ENCODE measurements at places on chromosomes 5 and 9.

DNA sequence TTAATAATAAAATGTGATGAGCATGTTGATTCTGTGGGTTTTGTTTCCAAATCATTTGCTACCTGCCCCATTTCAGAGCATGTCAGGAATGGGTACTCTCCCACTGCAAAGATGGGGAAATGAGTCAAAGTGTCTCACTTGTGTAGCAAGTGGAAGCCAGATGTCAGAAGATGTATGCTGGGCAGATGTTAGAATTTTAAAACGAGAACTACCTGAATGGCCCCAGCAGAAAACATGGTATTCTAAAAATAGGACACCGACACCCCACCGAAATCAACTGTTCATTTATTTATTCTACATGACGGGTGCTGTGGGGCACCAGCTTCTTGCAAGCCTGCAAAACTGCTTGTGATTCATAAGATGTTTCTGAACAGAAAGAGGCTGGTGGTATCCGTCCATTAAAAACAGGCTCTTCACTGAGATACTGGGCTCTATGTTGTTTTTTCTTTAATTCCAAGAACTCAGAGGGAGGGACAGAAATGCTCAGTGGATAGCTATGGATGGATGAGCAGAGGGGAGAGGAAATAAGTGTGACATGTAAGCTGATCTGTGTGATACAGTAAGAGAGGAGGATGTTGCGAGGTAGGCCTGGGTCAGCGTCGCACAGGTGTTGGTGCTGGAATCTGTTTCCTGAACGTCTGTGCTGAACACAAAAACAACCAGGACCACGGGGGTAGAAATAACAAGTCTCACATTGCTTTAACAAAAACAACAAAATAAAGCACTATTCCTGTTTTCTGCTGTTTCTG, 157.2 kb downstream of the EFNA5 start:
- no peak for DNase-seq

GRCh38 chr5:1540831-1541701, 17.3 kb upstream of the LPCAT1 start:
- DNase-seq: no peak

DNA sequence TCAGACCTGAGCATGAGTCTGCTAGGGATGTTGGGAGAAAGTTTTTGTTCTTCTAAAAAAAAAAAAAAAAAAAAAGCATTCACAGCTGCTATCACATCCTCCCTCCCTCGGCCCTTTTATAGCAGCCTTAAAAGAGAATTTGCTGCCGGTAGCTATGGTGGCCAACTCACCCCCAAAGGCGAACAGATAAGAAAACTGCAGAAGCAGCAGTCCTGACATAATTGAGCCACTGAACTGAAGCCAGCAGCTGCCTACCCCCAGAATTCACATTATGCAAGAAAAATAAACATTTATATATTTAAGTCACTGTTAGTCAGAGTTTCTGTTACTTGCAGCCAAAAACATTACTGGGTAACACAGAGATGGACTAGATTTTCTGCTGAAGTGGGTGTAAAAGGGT, 124.3 kb upstream of the SMARCA2 start:
- no peak for DNase-seq

GRCh38 chr5:131396015-131396414, 132.2 kb downstream of the CDC42SE2 start:
- no peak for DNase-seq

DNA sequence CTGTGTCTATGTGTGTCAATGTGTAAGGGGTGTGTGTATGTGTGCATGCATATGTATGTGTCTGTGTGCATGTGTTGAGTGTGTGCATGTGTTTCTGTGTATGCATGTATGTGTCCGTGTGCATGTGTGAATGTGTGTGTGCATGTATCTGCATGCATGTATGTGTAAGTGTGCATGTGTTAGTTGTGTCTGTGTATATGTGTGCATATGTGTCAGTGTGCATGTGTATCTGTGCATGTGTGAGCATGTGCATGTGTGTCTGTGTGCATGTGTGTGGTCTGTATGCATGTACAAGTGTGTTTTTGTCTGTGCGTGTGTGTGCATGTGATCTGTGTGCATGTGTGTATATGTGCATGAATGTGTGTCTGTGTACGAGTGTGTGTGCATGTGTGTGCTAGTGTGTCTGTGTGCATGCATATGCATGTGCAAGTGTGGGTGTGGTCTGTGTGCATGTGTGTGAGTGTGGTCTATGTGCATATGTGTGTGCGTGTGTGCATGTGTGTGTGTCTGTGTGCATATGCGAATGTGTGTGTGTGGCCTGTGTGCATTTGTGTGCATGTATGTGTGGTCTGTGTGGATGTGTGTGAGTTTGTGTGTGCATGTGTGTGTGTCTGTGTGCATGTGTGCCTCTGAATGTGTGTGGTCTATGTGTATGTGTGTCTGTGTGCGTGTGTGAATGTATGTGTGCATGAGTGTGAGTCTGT, 9.6 kb downstream of the FAM163B start:
- DNase-seq: no peak

- peak; percentile 65 for DNase-seq
Observed at GRCh38 chr5:159510282-159510681, 180.0 kb upstream of the IL12B start.

DNA sequence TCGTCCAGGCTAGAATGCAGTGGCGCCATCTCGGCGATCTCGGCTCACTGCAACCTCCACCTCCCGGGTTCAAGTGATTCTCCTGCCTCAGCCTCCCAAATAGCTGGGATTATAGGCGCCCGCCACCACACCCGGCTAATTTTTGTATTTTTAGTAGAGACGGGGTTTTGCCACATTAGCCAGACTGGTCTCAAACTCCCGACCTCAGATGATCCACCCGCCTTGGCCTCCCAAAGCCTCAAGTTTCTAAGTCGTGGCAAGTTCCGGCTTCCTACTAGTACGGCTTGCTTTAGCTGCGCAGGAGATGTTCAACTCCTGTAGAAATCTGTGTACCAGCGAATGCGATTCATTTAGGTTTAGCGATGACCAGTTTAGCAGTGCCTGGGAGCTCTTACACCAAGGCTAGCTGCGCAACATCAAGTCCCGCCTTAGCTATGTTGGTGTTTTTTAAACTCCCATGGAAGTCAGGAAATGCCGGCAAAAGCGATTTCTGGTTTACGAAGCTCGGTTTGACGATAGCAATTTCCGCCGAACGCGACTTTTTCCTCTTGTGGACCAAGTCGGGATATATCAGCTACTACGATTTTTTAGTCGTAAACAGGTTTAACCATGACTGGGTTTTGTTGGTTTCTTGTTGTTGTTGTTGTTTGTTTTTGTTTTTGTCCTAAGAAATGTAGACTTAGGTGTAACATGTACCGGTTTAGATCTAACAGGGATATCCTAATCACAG, 46.4 kb downstream of the ANXA2R start:
- no peak for DNase-seq

DNA sequence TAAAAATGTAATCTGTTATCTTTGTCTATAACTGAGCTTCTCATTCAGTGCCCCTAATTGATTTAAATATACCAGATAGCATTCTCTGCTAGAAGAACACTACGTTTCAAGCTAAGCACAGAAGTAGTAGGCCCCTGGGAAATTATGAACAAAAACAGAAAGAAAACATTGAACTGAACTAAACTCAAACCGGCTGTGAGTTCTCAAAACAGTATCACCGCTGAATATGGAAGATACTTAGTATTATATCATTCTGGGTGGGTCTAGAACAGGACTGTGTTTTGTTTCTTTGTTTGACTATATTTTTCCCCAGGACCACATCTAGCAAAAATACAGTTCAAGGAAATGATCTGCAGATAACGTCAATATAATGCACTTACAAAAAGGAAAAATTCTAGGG, 95.1 kb upstream of the HMHB1 start:
- DNase-seq: no peak

GRCh38 chr5:173839117-173839713, 48.9 kb upstream of the CPEB4 start:
- DNase-seq: no peak

- no peak for DNase-seq
Observed at GRCh38 chr5:38793099-38793498, 52.7 kb upstream of the OSMR start.

- no peak for DNase-seq
Observed at GRCh38 chr9:11003836-11004235, 391.0 kb upstream of the PTPRD start.

GRCh38 chr9:87741891-87742290, 16.0 kb downstream of the CTSL start:
- peak; percentile 4 for DNase-seq

GRCh38 chr5:104385906-104386305, 823.3 kb upstream of the NUDT12 start:
- DNase-seq: no peak

GRCh38 chr9:121268598-121268850, 562 bp downstream of the GSN start:
- no peak for DNase-seq

DNA sequence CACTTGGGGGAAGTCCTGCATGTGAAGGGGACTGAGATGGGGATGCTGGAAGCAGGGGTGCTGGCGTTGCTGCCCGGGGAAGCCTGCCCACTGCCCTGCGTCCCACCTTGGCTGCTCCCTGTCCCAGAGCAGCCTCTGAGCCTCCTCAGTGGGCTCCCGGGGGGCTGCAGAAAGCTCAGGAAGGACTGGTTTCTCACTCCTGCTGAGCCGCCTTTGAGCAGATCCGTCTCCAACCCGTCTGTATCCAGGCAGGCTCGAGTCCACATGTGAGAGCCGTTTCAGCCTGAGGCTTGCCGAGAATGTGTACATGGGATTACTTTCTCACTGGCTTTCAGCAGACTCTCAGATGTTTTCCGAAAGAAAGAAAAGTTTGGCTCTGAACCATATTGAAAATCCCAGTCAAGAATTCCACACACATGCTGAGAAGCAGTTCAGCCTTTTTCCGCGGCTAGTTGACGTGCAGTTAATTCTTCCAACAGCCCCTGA, 95.3 kb upstream of the COL5A1 start:
- no peak for DNase-seq

GRCh38 chr5:132199116-132199680, 28.5 kb downstream of the P4HA2 start:
- DNase-seq: no peak

- DNase-seq: no peak
Observed at GRCh38 chr5:118279540-118280294, 708.6 kb downstream of the DTWD2 start.

- no peak for DNase-seq
Observed at GRCh38 chr9:73597771-73598170, 446.1 kb downstream of the ANXA1 start.

DNA sequence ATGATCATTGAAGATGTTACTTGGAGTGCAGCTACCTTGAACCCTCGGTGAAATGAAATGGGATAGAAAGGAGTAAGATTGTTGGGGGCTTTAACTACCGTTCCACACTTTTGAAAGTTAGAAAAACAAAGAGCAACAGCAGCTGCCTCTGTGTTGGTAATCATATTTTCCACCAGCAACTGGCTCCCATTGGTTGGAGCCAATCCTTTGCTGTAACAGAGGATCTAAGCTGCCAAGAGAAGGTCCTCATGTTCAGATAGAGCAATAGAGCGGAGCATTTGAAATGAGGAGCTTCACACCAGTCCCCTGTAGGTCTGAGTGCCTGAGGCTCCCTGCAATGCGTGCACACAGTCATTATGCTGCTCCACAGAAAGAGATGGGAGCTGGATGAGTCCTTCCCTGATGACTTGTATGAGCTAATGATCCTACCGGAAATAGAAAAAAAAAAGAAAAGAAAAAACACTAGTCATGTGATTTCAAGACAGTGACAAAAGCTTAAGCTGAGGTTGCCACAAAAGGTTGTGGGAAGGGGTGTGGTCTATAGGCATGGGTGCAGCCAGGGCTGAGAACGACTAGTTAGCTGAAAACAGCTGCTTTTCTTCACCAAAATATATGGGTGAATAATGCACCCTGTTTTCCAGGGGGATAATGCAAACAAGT, 300.7 kb downstream of the MLLT3 start:
- no peak for DNase-seq

GRCh38 chr9:4079346-4079745, 220.5 kb downstream of the GLIS3 start:
- DNase-seq: no peak

- no peak for DNase-seq
Observed at GRCh38 chr9:17611917-17612316, 33.1 kb downstream of the SH3GL2 start.

DNA sequence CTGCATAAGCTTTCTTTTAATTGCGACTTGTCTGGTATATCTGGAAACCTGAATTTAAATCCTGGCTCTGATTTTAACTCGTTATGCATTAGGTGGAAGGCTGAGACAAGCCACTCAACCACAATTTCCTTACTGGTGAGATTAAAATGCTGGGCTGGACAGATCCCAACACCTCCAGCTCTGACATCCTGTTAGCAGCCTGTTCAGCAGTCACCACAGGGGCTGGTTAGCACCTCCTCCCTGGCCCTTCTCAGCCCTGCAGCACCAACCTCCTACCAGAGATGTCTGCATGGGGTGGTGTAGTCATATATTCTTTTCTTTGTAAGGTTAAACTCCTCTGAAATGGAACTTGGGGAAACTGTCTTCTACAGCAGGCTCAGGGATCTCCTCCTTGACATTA, 156.5 kb upstream of the NFIL3 start:
- no peak for DNase-seq

DNA sequence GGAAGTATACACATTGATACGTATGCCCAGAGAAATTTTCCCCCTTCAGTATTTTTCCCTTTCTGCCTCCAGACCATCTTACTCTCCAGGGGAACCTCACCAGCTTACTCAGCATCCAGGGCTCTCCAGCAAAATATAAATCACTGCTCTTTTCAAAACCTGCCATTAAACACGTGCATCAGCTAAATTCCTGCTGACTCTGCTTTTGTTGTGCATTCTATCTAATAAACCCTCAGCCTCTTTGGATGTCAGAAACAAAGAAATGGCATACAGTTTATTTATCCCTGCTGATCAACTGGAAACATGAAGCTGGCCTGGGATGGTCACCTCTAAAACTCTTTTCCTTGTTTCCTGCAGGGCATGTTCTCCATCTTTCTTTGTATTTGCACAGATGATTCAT, 126.8 kb downstream of the TRPM3 start:
- no peak for DNase-seq

DNA sequence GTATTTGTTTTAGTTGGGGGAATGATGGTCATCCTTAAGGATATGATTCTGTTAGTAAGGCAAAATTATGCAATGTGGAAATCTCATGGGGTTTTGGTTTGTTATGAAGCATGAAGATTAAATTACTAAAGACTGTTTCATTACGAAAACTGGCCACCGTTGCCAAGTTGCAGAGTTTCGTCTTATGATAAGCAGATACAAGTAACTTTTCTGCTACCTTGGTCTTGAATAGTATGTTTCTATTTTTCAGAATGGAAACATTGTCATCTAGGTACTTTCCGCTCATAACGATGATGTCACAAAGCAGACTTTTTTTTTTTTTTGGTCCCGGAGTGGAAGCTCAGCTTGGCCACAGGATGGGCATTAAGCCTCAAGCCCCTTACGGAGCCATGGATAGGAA, 4.2 kb downstream of the CCNI2 start:
- no peak for DNase-seq

- DNase-seq: no peak
Observed at GRCh38 chr5:139404484-139404840, 573 bp upstream of the SPATA24 start.

- no peak for DNase-seq
Observed at GRCh38 chr5:157506981-157507780, 47.2 kb downstream of the NIPAL4 start.

Data from HFF-Myc (cell line).